ENCODE measurements at places on chromosomes 6 and 20. TPM values are rescaled to one million over a fixed set of nuclear protein-coding genes. Genes with fewer than 3 reads are reported as not detected.

PTK7 gene
- 1.2 TPM for total RNA-seq

- DNase-seq, result no peak
- no peak overlapping the region for H3K4me3 ChIP-seq
- H3K36me3 ChIP-seq, result no peaks in the 10 kb centered on the region
- no peaks in the 10 kb centered on the region for H3K27me3 ChIP-seq
- no peak overlapping the region for H3K27ac ChIP-seq
These were observed 46.5 kb upstream of the PLCB4 start for GRCh38 chr20:9022376-9022775.

HLA-DPB1 gene
- 21.0 TPM for total RNA-seq

ZSCAN31 gene
- total RNA-seq, result 0.78 TPM

OR2H2 gene
- total RNA-seq, result not detected

Data from activated CD8-positive, alpha-beta T cell treated with anti-CD3 and anti-CD28 coated beads, Interleukin-2, amount 10 ng/mL, durations not matched to agents 7 days and 5 days (primary cell).